ENCODE measurements at places on chromosomes 5 and 9. TPM values are rescaled to one million over a fixed set of nuclear protein-coding genes. Genes with fewer than 3 reads are reported as not detected.

DNA sequence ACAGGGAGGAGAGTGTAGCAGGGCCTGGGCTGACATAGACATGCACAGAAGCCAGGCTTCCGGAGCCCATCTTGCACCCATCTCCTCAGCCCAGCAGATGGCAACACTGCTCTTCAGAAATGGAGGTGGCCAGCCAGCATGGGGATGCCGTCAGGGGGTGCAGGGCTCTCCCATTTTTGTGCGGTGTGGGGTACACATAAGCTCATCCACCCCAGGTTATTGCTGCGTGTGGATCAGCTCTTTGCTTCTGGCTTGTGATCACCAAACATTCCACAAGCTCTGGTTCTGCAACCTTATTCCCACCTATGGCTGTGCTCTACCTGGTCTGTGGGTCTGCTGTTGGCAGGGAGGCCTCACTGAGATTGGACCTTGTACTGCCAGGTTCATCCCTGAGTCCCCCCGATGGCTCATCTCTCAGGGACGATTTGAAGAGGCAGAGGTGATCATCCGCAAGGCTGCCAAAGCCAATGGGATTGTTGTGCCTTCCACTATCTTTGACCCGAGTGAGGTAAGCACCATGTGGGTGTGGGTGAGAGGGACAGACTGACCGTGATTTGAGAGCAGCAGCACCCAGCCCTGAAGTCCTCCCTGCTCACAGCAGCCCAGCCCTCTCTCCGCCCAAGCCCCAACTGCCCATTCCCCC, 17.3 kb downstream of the SLC22A5 start:
- H3K4me3 ChIP-seq = no peak overlapping the region
- H3K36me3 ChIP-seq = no peaks in the 10 kb centered on the region
- no peaks in the 10 kb centered on the region for H3K27me3 ChIP-seq
- no peak for DNase-seq
- peak overlapping the region; percentile 96 for H3K27ac ChIP-seq

- H3K4me3 ChIP-seq = no peak overlapping the region
- peaks cover 11% of the 10 kb centered on the region for H3K4me1 ChIP-seq
- H3K36me3 ChIP-seq = no peaks in the 10 kb centered on the region
- no peaks in the 10 kb centered on the region for H3K27me3 ChIP-seq
These were observed 159.8 kb upstream of the HMHB1 start for GRCh38 chr5:143652108-143652700.

GRCh38 chr5:142767911-142768310, 2.3 kb upstream of the ARHGAP26 start:
- no peak overlapping the region for H3K4me3 ChIP-seq
- H3K27ac ChIP-seq = no peak overlapping the region
- H3K36me3 ChIP-seq = no peaks in the 10 kb centered on the region

- no peaks in the 10 kb centered on the region for H3K36me3 ChIP-seq
- H3K27me3 ChIP-seq = no peaks in the 10 kb centered on the region
- H3K4me3 ChIP-seq = no peak overlapping the region
- DNase-seq = no peak
- H3K4me1 ChIP-seq = no peaks in the 10 kb centered on the region
These were observed 368.9 kb downstream of the TMEM161B start for GRCh38 chr5:87899721-87900131.

The SLC6A3 gene
- not detected for total RNA-seq

The BTNL3 gene
- not detected for total RNA-seq
